ENCODE measurements at places on chromosomes 2 and 18.

DNA sequence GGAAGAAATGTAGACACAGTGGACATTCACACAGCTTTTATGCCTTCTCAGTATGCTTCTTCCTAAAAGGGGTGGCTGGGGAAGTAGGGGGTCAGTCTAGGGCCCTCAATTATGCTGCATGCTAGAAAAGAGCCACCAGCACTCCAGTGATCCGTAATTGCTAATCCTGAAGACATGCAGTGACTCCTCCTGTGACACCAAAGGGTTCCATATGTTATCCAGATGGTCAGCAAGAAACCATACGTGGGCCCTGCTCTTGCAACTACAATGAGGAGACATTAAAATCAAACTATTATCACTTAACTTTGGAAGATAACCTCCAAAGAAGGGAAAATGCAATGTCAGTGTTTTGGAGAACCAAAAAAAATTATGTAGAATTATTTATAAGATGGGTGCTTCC is 143.4 kb upstream of the LYPD1 start:
- no peak for DNase-seq

GRCh38 chr2:207746131-207746530 is 23.6 kb downstream of the FZD5 start:
- no peak for DNase-seq

- DNase-seq, result no peak
Measured at GRCh38 chr18:68431111-68431921, 283.6 kb downstream of the TMX3 start.

- DNase-seq, result no peak
Measured at GRCh38 chr2:224722250-224722649, 6.1 kb upstream of the CCDC195 start.

Data from activated CD4-positive, alpha-beta T cell treated with anti-CD3 and anti-CD28 coated beads, Interleukin-2, amount 50 U/mL, for 4 hours (primary cell).